KBM-7 (cell line): ENCODE measurements at places on chromosomes 7 and 10.

- DNase-seq: no peak
These were observed 153.2 kb downstream of the NEBL start for GRCh38 chr10:20743942-20744341.

GRCh38 chr10:69668721-69669120 lies 38.7 kb downstream of the FAM241B start:
- DNase-seq: no peak

GRCh38 chr7:144397086-144397485 lies 6.4 kb downstream of the NOBOX start:
- DNase-seq: peak; percentile 47

DNA sequence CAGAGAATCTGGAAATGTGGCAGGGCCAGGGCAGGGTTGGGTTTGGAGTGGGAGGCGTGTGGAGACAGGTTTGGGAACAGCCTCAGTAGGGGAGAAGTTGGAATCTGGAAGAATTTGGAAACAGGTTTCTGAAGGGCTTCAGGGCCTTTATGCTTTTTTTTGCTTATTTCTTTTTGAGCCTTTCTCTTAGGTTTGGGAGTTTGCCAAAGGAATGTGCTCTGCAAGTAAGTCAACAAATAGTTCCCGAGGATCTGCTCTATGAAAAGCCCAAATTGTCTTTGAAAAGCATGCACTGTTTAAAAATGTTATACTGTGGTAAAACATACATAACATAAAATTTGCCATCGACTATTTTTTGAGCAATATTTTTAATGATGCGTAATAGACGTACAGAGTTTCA lies 86.7 kb upstream of the ADRB1 start:
- DNase-seq: no peak

DNA sequence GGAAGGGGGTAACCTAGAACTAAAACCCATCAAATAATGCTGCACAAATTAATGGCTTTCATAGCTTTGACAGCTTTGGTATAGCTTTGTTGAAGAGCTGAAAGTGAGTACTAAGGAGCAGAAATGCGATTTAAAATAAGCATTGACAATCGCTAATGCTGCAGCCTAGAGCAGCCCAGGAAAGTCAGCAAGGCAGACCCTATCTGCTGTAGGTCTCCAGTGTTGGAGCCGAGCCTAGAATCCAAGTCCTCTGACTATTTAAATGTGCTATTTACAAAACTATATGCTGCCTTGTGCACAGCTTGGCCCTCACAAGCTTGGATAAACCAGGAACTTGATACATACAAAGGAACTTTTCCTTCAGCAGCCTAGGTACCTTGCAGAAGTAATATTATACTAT lies 64.9 kb upstream of the ASAH2 start:
- DNase-seq: no peak

DNA sequence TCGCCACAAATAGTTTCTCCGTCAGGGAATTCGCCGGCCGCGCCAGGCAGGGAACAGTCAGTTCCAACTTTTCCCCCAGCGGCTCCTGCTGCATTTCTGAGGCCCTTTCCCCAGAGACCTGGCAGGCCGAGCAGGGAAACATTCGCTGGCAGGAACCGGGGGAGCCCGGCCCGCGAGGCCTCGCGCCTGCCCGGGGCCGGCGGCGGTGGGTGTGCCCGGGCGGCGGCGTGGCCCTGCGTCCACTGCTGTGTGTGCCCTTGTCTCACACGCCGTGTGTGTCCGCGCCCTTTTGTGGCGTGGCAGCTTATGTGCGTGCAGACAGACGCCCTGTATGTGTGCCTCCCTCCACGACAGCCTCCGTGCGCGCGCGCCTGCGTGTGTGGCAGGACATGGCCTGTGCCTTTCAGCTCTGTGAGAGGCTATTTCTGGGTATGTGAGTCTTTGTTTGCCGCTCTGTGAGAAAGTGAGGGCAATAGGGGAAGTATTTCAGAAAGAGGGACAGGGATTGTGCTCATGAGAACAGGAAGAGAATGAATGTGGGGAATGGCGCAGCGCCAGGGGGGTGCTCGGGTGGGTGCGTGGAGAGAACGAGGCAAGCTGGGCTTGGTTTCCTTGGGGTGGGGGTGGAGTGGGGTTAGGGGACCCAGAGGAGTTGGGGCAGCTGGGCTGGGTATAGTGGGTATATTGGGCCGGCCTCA lies 689 bp upstream of the SMARCD3 start:
- DNase-seq: peak; percentile 66

DNA sequence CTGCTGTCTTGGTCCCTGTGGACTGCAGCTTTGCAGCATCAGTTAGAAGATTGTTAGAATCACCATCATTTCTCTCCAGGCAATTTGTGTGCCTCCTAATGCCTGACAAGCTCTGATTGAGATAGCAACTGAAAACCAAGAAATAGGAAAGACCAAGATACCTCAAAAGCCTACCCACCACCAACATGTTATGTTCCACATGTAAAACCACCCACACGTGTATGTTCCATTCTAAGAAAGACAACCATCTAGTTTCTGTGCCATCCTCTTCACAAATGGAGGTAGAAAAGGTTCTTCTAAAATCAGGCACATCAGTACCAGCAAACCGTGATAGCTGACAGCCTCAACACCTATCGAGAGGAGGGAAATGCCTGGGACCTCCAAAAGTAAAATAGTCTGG lies 46.9 kb downstream of the TASOR2 start:
- DNase-seq: no peak

- no peak for DNase-seq
These were observed 499.7 kb upstream of the SEMA3D start for GRCh38 chr7:85686401-85687181.
